ENCODE measurements at places on chromosomes 6 and 20.

GRCh38 chr20:38471987-38472512, 593 bp upstream of the RALGAPB start:
- no peak for DNase-seq

GRCh38 chr6:152209211-152209610, 401.7 kb downstream of the ESR1 start:
- DNase-seq = no peak

DNA sequence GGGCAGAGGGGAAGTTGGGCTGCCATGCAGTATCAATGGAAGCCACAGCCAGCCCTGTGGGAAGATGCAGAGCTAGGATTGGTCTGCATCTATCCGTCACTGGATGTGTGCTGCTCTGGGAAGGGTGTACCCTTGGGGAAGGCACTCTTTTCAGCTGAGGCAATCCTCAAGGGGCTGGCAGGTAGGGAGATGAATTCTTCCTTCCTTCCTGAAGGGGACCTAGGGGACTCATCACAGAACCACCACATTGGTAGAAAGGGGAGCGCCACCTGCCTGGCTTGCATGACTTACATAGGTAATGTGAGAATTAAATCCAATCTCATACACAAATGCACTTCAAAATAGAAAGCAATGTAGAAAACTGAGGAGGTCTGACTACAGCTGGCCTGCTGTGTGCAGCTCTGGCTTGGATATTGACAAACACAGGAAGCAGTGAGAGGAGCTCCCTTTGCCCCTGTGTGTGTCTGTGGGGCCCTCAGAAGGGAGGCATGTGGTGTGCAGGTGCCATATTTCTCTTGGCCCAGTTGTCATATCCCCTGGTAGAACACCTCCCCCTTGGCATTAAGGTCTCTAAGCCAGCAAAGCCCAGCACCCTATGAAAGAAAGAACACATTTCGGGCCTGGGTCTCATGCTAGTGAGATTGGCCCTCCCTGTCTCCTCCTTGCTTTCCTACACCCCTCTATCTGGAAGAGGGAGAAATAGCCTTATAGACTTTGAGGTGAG, 260.3 kb upstream of the MOCS1 start:
- DNase-seq = no peak

DNA sequence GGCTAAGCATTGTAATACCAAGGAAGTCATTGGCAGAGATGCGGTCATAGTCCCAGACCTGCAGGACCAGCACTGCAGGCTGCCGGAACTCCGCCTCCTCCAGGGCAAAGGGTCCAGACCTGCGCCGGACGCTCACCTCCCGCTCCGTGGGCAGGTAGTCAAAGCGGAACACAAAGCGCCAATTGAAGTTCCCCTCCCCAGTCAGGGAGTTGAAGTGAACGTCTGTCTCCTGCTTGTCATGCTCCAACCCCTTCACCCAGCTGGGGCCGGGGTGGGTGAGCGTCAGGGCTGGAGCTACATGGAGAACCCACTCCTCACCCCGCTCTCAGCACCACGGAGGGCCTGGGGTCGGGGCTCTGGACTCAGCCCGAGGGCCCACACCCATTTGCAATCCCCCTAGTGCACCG, 18.2 kb downstream of the ERGIC3 start:
- DNase-seq = no peak

- DNase-seq = no peak
These were observed 274.3 kb downstream of the COL12A1 start for GRCh38 chr6:74931558-74931957.

GRCh38 chr6:30722280-30723112, 2.3 kb downstream of the TUBB start:
- DNase-seq = peak; percentile 88

DNA sequence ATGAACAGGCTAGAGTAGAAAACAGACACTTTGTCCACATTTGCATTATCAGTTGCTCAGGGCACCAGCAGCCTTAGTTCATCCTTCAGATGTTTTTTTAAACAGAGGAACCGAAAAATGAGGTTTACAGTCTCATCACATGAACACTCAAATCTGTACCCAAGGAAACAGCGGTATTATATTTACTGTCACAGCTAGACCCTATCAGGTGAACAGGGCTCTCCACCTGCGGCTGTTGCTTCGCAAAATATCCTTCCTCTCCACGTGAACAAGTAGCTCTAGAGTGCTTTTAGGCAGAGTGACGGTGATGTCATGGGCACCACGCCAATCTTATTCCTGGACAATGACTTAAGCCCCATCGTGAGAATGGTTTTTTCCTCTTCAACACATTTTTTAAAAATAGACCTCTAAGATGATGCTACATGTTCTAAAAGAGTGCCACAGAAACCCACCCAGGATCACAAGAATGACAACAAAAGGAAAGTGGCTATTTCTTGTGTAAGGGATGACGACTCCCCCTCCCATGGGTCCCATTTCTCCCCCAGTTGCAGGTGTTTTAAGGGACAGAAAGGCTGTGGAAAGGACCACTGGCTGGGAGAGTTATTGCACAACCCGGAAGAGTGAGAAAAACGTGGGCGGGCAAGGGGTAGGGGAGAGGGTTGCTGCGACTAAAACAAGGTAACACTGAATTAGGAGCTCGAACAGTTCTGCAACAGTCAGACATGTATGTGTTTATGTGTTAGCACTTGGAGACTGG, 77.7 kb downstream of the EFHC1 start:
- DNase-seq = no peak

GRCh38 chr6:122780114-122780513, 598 bp downstream of the FABP7 start:
- no peak for DNase-seq

- no peak for DNase-seq
These were observed 29.1 kb upstream of the CSNK2A1 start for GRCh38 chr20:572727-573126.

DNA sequence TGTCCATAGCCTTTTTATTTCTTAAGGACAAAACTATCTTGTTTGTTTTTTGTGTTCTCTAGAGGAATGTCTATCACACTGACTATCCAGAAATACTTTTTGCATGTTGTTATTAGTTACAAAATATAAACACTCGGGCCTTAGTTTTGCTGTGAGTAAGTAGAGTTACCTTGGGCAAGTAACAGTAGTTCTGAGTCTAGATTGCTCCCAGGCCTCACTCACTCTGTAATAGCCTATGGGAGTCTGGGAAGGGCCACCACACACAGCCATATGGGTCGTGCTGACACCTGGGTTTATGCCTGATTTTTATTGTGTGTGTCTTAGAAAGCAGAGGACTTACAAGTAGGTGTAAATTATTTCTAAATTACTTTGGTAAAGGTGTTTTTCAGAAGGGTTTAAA, 185.8 kb downstream of the TMEM242 start:
- DNase-seq = no peak

DNA sequence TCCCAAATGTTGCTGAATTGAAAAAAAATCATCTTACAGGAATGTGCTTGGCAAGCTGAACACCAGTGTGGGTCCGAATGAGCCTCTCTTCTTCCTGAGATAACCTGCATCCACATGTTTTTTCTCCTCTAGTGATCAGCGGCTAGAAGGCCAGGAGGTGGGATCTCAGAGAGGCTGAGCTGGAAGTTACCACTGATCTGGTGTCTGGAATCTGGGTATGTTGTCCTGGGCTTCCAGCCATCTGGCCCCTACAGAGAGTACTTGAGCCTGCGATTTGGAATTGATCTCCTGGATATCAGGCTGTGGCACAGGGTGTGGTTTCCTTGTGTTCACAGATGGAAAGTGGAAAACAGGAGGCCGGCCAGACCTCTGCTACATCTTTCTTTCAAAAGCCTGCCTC, 35.9 kb downstream of the SULF2 start:
- no peak for DNase-seq

DNA sequence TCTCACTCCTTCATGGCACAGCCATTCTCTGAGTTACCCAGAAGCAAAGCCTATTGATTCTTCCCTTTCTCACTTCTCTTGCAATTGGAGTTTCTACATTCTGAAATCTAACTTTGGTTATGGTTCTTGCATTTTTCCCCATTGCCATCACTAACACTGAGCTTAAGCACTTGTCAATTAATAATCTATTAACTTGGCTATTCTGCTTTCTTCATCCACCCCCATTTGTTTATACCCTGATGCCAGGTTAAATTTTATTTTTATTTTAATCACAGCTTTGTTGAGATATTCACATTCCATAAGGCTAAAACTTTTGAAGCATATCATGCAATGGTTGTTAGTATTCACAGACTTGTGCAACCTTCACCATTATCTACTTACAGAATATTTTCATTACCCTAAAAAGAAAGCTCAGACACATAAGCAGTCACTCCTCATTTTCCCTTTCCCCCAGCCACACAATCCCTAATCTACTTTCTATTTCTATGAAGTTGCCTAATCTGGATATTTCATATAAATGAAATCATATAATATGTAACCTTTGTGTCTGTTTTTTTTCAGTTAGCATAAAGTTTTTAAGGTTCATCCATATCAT, 222.3 kb downstream of the UBE3D start:
- DNase-seq = no peak

DNA sequence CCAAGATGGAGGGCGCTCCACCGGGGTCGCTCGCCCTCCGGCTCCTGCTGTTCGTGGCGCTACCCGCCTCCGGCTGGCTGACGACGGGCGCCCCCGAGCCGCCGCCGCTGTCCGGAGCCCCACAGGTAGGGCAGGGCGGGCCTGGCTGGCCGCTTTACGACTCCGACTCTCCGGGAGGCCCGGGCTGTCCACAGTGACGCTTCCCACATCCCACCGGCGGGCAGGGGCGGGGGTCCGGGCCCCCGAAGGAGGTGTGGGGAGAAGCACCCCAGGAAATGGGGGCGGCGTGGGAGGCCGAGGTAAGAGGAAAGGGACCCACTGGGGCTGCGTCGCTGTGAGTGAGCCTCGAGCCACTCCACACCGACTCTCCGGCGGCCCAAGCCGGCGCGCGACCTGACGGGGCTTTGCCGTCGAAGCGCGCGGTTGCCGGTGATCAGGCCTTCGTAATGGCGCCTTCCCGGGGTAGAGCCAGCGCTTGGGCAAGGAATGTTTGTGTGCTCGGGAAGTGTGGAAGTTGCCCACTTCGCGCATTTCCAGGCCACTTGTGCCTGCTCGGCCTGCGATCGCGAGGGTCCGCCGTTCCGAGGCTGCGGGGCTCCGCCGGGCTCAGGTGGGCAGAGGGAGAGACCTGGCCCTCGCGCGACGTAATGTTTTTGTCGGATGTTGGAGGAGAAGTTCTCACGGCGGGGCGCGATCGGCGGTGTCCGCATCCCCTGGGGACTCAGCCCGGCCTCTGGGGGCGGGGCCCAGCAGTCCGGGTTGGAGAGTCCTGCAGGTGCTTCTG, 427 bp downstream of the GINM1 start:
- DNase-seq = no peak

- no peak for DNase-seq
These were observed 69.3 kb downstream of the MDN1 start for GRCh38 chr6:89750338-89750737.

DNA sequence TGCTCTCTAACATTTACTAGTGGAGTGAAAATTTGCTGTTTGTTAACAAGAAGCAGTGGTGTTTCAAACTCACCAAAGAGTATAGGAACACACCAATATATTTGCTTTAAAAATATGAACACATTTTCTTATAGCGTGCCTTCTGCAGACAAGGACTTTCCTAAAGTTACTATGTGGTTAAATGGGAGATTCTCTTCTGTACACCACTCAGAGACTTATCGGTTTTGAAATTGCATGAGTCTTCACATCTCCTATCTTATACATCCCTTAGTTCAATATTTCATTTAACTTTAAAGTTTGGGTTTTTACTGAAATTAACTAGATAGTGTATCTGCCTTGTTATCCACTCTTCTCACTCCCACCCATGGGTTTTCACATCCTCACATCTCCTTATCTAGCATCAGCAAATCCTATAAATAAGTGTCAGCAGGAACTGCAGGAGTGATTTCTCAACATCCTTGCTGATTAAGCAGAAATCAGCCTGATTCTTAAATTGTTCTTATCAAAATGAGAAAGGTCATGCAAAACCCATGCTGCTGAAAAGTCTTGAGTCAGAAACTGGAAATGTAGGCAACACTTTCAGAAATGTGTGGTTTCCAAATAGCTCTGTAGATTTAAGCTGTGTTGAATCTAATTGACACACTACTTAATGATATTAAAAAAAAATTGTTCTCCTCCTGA, 1075.6 kb upstream of the GJE1 start:
- DNase-seq = no peak

- DNase-seq = no peak
These were observed 11.3 kb downstream of the TULP4 start for GRCh38 chr6:158323561-158323958.

GRCh38 chr6:1624851-1625781, 15.4 kb downstream of the FOXC1 start:
- DNase-seq = no peak

DNA sequence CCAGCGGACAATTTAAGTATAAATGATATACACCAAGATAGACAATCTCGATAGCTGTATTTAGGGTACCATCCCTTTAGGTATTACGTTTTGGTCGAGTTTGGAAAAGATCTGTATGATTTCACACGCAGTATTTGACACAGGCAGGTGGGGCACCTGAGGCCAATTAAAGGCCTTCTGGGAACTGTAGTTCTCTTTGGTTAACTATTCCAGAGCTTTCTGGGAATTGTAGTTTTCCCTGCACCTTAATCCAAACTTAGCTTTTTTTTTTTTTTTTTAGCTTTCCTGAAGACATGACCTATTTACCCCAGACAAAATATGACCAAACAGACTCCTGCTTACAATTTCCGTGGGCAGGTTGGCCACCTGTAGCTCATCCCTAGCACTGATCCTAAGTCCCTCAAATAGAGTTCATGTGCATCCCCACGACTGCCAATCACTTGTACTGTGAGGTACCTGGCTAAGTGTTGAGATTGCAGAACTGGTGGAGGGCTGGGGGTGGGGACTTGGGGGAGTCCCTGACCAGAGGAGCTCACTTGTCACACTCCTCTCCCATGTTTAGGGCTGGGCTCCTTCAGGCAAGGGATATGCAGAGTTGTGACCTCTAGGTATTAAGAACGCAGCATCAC, 999 bp upstream of the EHMT2 start:
- no peak for DNase-seq

GRCh38 chr6:145271040-145271439, 464.3 kb downstream of the EPM2A start:
- no peak for DNase-seq

DNA sequence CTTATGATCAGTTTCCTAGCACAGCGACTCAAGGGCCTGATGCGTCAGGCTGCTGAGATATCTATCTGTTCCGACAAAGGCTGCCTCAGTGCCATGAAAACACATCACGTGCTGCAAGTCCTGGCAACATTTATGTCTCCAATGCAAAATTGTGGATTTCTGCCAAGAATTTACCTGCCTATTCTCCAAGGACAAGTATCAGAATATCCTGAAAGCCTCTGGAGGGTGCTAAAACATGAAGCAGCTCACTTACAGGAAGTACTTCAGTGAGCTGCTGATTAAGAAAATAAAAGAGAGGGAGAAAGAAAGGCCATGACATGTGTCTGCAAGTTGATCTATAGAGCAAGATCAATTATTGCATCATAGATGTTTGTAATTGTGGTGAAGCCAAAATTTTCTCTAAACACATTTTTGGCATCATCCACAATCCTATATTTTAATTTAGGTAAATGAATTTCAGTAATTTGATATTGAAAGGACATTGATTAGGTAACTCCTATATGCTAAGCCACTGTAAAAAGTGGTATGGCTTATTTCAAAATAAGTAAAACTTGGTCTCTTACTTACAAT, 25.8 kb upstream of the TPBG start:
- DNase-seq = no peak

- no peak for DNase-seq
These were observed 9.0 kb upstream of the SLC2A10 start for GRCh38 chr20:46700481-46700880.

Data from type B pancreatic cell (in vitro differentiated cells).